ENCODE measurements at places on chromosomes 7 and 10.

GRCh38 chr7:85165263-85165662 lies 21.6 kb downstream of the SEMA3D start:
- peak; percentile 16 for DNase-seq

DNA sequence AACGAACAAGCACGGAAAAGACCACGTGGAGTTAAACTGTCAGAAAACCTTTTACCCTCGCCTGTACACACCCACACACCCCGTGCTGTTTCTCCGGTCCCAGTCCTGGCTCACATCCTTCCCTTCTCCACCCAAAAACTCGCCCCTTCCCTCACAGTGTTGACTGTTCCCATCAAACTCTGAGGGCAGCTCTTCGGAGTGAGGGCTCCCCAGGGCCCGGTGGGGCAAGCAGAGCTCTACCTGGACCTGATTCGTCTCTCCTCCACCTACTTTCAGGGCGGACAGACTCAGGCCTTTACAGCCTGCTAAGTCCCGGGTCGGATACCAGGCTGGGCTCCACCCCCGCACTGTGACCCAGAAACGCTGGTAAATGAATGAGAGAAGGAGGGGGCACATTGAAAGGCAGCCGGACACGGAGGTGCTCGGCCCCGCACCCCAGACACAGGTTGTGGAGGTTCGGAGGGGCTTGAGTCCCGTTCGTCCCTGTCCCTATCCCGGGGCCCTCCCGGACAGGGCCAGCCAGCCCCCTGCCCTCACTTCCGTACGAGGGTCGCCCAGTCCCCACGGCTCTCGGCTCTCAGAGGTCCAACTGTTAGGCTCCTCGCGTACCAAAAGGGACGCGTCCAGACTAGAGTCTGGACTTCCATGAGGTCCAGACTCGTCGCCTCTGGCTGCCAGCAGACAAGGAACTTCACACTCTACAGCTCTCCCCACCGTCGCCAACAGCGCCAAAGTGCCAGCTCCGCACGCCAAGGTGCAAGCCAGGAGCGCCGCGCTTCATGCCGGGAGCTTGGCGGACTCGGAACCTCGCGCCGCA lies 31.7 kb upstream of the ASL start:
- DNase-seq, result peak; percentile 69

DNA sequence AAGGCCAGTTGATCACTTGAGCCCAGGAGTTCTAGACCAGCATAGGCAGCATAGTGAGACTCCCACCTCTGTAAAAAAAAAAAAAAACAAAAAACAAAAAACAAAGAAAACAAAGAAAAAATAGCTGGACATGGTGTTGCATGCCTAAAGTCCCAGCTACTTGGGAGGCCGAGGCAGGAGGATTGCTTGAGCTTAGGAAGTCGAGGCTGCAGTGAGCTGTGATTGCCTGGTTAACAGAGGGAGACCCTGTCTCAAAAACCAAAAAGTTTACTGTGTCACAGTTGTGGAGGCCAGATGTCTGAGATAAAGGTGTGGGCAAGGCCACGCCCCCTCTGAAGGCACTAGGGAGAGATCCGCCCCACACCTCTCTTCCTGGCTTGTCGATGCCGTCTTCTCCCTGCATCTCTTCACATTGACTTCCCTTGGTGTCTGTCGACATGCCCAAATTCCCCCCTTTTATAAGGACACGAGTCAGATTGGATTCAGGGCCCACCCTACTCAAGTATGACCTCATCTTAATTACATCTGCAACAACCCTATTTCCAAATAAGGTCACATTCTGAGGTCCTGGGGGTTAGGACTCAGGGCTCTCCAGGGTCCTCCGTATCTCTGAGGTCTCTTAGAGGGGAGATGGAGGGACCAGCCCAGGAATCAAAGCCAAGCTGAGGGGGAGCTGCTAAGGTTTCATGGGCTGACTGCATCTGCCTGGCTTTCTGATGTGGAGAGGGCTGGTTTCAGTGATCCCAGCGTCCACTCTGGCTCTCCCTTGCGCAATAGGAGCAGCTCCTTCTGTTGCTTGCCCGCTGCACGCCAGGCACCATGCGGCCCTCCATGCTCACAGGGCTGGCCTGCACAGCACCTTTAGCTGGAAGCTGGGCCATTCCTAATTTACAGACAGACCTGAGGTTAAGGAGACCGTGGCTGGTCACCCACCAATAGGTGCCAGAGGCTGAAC lies 23.1 kb downstream of the AGAP3 start:
- peak; percentile 56 for DNase-seq

DNA sequence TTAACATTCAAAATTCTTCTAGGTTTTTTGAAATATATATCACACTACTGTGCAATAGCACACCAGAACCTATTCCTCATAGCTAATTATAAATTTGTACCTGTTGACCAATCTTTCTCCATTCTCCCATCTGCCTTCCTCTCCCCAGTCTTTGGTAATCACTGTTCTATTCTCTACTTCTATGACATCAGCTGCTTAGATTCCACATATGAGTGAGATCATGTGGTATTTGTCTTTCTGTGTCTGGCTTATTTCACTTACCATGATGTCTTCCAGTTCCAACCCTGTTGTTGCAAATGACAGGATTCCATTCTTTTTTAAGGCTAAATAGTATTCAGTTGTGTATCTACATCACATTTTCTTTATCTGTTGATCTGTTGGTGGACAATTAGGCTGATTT lies 54.4 kb upstream of the CCDC6 start:
- DNase-seq, result no peak

- DNase-seq, result no peak
Observed at GRCh38 chr7:143325240-143325639, 9.3 kb downstream of the CLCN1 start.

- no peak for DNase-seq
Observed at GRCh38 chr10:33186150-33186549, 148.3 kb downstream of the NRP1 start.

DNA sequence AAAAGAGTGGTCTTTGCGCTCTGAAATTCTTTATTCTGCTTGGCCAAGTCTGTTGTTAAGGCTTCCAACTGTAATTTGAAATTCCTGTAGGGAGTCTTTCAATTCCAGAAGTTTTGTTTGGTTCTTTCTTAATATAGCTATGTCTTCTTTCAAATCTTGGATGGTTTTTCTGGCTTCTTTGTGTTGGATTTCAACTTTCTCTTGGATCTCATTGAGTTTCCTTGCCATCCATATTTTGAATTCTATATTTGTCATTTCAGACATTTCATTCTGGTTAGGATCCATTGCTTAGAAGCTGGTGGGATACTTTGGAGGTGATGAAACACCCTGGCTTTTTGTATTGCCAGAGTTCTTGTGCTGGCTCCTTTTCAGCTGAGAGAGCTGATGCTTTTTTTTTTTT lies 55.5 kb downstream of the ZNF783 start:
- DNase-seq, result no peak

GRCh38 chr10:96118604-96119450 lies 11.3 kb upstream of the ZNF518A start:
- no peak for DNase-seq

GRCh38 chr7:106588422-106589197 lies 72.3 kb downstream of the CCDC71L start:
- DNase-seq, result peak; percentile 23

DNA sequence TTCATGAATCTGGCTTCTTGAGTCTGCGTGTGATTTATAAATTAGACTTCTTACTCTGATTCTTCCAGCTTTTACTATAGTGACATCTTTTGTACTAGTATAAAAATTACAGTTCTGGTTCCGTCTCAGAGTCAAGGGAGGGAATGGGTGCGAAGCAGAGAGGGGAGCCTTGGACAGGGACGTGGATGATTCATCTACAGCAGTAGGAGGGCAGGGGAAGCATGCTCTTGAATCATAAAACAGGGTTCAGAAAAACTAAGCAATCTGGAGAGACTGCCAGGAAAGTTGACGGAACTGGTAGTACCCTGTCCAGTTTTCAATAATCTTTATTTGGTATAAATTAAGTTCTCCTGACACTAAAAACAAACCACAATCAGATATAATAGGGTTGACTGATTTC lies 58.1 kb downstream of the ITGA8 start:
- DNase-seq, result no peak

- no peak for DNase-seq
Observed at GRCh38 chr10:3975016-3975415, 190.0 kb upstream of the KLF6 start.

GRCh38 chr7:82527851-82528250 lies 84.3 kb upstream of the CACNA2D1 start:
- no peak for DNase-seq

DNA sequence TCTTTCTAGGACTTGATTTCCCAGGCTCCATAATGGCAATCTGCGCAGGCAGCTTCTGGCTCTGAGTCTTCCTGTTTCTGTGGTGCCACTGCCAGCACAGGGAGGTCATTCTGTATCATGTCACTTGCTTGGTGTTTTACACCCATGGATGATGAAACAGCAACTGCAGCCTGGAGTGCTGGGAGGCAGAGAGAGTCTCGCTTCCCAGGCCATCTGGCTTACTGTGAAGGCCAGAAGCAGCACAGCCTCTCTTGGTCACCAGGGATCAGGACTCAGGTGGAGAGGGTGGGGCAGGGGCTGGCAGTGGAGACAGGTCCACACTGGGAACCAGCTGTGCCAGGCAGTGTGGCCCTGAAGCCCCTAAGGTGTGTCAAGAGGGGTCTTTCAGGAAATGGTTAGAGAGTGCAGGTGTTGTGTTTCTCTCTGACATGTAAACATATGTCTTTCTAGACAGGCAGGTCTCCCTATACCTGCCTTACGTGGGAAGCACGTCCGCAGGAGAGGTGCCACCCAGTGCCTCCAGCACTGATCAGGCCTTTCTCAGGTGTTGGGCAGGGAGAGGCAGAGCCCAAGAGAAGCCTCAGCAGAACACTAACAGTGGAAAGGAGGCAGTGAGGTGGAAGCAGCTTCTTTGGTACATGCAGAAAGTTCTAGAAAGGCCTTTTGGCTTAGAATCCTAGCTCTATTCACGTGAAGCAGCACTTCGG lies 71.4 kb downstream of the INSIG1 start:
- no peak for DNase-seq

- DNase-seq, result no peak
Observed at GRCh38 chr7:68434857-68435256, 1163.4 kb upstream of the AUTS2 start.

DNA sequence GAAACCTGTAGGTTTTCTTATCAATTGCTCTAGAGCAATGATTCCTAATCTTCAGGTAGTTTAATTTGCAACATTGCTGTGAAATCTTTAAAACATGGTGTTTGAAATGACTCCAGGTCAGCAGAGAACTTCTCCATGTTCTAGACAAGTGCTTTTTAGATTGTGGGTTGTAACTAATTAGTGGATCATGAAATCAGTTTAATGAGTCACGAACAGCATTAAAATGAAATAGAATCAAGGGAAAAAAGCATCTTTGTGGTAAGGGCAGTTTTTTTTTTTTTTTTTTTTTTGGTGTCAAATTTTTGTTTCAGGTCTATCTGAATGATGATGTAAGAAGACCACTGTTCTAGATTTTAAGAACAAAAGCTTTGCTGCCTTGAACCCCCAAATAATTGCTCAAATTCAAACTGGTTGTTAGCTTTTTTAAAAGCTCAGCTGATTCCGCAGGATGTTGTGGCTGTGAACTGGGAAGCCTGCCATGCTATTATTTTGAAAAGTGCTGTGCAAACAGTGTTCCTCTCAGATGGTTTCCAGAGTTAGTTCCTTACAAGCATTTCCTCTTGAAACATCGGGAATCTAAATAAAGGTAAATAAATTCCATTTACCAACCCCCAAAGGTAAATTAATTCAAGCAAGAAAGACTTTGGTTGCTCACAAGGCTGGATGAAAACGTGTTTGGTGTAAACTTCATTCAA lies 13.1 kb upstream of the PDK4 start:
- peak; percentile 49 for DNase-seq

GRCh38 chr7:55194522-55194921 lies 170.6 kb upstream of the LANCL2 start:
- DNase-seq, result no peak

- DNase-seq, result no peak
Observed at GRCh38 chr7:42720012-42720411, 191.9 kb downstream of the C7orf25 start.

- DNase-seq, result peak; percentile 50
Observed at GRCh38 chr7:30510124-30511075, 5.8 kb upstream of the GGCT start.

- DNase-seq, result no peak
Observed at GRCh38 chr10:66680886-66681285, 244.9 kb upstream of the LRRTM3 start.

GRCh38 chr7:20825555-20825954 lies 38.9 kb upstream of the SP8 start:
- no peak for DNase-seq

DNA sequence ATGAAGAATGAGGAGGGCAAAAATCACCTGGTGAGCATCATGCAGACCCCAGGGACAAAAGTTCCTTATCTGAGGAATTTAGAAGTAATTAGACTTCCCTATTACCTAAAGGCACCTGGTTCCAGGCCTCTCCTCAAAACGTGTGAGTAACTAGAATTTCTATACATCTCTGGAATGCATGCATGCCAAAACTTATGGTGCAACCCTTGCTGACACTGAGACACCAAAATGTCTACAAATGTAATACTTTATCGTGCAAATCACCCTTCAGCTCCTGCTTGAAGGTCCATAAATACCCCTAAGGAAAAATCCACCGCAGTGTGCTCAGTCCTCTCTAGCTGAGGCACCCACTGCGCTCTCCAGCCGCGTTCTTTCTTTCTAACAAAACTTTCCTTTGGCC lies 84.2 kb downstream of the PAXIP1 start:
- DNase-seq, result no peak

DNA sequence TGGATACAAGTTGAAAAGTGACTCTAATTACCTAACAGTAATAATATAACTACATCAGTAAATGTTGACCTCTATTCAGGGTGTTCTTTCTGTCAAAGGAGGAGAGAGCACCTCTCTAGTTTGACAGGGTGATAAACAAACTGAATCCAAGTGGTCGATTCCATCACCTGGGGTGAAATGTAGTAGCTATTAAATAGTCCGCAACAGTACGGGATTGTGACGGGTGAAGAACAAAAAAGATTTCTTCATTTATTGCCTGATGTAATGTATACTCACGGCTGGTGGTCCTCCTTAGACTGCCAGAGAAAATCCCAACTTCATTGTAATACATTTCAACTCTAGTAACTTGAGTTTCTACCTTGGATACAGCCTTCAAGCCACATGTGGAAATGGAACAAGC lies 292.5 kb upstream of the CELF2 start:
- DNase-seq, result no peak

- no peak for DNase-seq
Observed at GRCh38 chr7:7427363-7427762, 108.3 kb downstream of the COL28A1 start.

GRCh38 chr7:134619627-134620331 lies 26.9 kb upstream of the BPGM start:
- no peak for DNase-seq

DNA sequence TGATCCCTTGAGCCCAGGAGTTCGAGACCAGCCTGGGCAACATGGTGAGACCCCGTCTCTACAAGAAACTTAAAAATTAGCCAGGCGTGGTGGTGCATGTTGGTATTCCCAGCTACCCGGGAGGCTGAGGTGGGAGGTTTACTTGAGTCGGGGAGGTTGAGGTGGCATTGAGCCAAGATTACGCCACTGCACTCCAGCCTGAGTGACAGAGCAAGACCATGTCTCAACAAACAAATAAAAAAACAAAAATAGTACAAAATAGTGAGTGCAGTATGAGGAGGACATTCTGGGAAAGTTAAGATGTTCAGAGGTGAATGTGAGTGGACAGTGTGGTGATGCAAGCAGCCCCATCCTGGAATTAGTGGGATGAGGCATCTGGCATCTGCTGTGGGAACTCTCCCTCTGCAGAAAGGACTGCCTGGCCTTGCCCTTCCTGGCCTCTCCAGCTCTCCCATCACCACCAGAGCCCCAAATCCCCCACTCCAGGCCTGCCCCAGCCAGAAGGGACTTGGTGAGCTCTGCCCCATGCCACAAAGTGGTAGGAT lies 96.6 kb upstream of the PARD3 start:
- no peak for DNase-seq

All from hepatocyte (in vitro differentiated cells).